Nucleus accumbens (tissue), 56 donors: ENCODE measurements at places on chromosomes 11 and 22.

DNA sequence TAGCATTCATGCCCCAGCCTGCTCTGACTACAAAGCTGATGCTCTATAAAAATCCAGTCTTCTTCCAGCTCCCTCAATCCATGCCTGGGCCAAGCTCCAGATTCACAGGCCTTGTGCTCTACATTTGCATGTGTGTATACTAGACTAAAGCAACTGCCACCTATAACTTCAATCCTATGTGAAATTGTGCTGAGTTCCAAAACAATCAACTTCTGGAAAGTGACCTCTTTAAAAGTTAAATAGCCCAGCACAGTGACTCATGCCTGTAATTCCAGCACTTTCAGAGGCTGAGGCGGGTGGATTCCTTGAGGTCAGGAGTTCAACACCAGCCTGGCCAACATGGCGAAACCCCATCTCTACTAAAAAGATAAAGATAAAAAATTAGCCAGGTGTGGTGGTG lies 114.3 kb upstream of the ZC3H12C start:
- no peak for DNase-seq

- no peak for DNase-seq
These were observed 83.5 kb upstream of the THY1 start for GRCh38 chr11:119506436-119506835.

DNA sequence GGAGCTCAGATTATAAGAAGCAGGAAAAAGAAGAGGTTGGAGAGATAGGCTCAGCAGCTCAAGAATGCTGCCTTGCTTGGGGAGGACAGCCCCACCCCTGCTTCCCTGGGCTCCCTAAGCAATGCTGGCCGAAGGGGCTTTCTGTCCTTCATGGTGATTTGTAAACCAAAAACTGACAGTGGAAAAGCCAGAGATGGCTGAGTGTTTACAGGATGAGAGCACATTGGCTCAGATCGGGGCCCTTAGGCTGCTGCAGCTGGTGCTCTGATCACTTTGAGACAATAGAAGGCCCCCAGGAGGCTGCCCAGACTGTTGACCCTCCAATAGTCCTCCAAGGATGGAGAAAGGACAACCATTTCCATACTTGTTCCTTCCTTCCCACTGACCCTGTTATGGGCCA lies 28.8 kb upstream of the AMOTL1 start:
- no peak for DNase-seq

DNA sequence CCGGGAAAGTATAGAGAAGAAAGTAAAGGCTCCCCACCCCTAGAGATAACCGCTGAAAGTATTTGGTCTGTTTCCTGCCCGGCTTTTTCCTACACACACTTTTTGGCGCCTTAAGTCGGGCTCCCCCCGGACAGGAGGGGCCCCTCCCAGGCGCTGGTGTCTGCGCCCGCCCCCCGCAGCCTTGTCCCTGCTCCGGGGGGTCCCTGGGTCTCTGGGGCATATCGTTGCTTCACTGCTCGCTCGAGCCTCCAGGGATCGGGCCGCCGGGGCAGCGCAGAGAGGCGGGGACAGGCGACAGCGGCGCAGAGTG lies 928 bp upstream of the CRACR2B start:
- no peak for DNase-seq

GRCh38 chr11:46553814-46554212 lies 40.0 kb downstream of the AMBRA1 start:
- no peak for DNase-seq

GRCh38 chr11:130611791-130612251 lies 163.4 kb downstream of the ADAMTS15 start:
- DNase-seq, result no peak

GRCh38 chr11:34143048-34143447 lies 37.6 kb downstream of the NAT10 start:
- no peak for DNase-seq

GRCh38 chr22:22867996-22868715 lies 19.5 kb upstream of the IGLL5 start:
- no peak for DNase-seq

DNA sequence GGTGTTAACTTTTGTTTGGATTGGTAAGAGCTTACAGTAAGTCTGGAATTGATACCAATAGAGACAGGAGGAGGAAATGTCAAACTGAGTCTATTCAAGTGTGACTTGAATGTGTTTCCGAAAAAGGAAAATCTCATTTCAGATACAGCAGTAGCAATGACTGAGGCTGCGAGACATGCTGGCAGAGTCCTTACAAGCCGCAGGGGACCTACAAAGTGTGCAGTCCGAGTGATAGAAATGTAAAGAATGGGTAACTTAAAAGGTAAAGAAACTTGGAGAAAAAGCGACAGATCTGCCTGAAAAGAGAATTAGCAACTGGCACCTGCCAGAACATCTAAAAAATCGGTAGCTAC lies 444 bp downstream of the CWF19L2 start:
- DNase-seq, result no peak

- no peak for DNase-seq
These were observed 108.7 kb upstream of the CD82 start for GRCh38 chr11:44456544-44457300.

GRCh38 chr11:122628810-122629555 lies 26.5 kb upstream of the UBASH3B start:
- peak; percentile 55 for DNase-seq

- DNase-seq, result no peak
These were observed 39.3 kb downstream of the ALX4 start for GRCh38 chr11:44270403-44271273.

DNA sequence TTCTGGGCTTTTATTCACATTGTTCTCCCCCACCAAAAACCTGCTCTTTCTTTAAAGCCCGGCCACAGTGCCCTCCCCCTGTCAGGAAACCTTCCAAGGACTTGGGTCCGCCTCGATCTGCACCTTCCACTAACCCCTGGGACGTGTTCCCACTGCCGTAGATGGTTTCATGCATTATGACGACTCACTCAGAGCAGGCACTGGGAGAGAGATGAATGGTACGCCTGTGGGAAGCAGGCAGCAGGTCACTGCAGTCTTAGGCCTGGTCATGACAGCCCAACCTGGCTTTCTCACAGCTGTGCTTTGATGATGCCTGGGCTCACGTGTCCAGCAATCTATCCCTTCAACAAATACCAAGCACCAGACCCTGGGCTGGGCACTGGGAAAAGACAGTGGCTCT lies 115.7 kb downstream of the WNT7B start:
- DNase-seq, result no peak

GRCh38 chr11:10502065-10502680 lies 38.8 kb downstream of the RNF141 start:
- DNase-seq, result no peak

DNA sequence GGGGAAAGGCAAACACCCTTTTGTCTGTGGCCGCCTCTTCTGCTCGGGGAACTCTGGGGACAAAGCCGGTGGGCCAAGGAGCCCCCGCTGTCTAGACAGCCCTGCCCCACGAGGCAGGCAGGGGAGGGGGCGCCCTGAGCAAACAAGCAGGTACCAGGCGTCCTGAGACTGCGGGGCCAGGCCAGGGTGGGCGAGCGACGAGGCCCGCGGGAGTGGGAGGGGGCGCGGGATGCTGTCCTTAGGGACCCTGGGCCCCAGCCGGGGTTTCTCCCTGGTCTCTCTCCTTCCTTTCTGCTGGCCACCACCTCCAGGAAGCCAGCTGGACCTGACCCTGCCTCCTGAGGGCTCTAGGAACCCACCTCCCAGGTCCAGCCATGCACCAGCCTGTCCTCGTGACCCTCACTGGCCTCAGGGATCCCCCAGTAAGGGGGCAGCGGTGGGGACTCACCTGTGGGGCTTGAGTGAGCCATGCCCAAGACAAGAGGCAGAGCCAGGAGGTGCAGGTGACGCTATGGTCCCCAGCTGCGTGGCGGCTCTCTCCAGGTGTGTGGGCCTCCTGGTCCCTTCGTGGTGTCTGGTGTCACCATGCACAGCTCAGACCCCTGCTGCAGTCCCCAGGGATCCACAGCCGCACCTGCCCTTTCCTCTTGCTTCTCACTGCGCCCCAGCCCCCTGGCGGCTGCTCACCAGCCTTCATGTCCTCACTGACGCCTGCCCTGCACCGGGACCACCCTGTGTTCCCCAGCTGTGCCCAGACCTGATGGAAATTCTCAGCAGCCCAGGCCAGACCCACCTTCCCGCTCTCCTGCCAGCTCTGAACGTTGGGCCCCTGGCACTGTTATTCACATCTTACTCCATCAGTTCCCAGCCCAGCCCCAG lies 26.5 kb upstream of the MUC5AC start:
- DNase-seq, result no peak
